ENCODE measurements at places on chromosomes 1 and 21.

DNA sequence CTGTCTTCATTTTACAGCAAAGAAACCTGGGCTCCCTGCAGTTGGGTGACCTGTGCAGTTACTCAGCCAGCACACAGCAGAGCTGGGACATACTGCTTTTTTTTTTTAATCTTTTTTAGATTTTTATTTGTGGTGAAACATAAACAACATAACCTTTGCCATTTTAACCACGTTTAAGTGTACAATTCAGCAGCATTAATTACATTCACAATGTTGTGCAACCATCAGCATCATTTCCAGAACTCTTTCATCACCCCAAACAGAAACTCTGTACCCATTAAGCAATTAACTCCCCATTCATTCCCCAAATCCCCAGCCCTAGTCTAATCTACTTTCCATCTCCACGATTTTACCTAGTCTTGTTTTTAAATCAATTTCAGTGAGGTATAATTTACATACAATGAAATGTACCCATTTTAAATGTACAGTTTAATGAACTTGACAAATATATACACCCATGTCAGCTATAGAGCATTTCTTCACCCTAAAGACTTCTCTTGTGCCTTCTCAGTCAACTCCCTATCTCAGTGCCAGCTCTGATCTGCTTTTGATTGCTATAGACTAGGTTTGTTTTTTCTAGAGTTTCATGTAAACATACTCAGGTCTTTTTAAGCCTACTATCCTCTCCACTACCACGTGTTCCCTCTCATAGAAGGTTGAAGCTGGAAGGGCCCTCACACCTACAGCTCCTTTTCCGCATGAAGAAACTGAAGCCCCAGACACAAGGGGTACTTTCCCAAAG lies 37.8 kb upstream of the C8B start:
- no peaks in the 10 kb centered on the region for H3K4me1 ChIP-seq
- no peak for DNase-seq
- H3K27me3 ChIP-seq = no peaks in the 10 kb centered on the region
- no peaks in the 10 kb centered on the region for H3K36me3 ChIP-seq

DNA sequence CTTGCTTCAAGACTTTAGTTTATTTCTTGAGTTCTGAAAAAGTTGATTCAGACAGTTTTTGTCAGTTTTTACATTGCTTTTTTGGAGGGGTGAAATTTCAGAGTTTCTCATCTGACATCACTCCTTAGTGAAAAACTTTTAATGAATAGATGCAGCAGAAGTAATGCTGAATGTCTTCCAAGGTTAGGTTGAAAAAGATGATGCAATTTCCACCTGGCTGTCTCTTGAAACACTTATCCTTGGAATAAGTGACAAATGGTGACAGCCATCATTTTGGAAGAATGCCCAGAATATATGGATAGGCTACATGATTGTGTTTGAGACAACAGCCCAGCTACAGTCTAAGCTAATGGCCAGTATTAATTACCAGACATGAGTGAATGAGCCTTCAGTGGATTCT lies 140.8 kb downstream of the ZNF644 start:
- no peaks in the 10 kb centered on the region for H3K4me1 ChIP-seq
- no peak for DNase-seq
- H3K27ac ChIP-seq = no peak overlapping the region

- DNase-seq = no peak
- no peak overlapping the region for H3K4me3 ChIP-seq
- H3K27me3 ChIP-seq = peaks cover 16% of the 10 kb centered on the region
- no peak overlapping the region for H3K27ac ChIP-seq
- H3K36me3 ChIP-seq = no peaks in the 10 kb centered on the region
These were observed 69.0 kb downstream of the VWA5B1 start for GRCh38 chr1:20359451-20360330.

- no peak overlapping the region for H3K4me3 ChIP-seq
- no peak overlapping the region for H3K27ac ChIP-seq
- H3K36me3 ChIP-seq = no peaks in the 10 kb centered on the region
- DNase-seq = peak; percentile 13
These were observed 390.6 kb downstream of the KCTD3 start for GRCh38 chr1:215957663-215958062.

DNA sequence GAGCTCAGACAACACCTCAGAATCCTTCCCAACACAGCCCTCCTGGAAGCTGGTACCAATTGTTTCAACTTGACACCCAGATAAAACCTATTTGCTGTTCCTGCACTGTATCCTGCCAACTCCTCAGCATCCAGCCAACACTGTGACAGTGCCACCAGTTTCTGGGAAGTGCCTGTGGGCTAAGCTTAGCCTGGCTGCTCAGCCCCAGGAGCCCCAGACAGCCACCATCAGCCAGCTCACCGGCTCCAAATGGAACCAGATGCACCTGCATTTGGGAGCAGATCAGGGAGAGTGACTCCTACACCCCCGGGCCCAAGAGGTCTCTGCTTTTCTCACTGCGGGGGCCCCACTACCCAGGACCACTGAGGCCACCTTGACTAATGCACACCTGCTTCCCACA lies 24.9 kb downstream of the KCNN3 start:
- H3K27me3 ChIP-seq = peaks cover 24% of the 10 kb centered on the region
- H3K4me3 ChIP-seq = no peak overlapping the region
- no peak for DNase-seq
- no peaks in the 10 kb centered on the region for H3K4me1 ChIP-seq

- H3K27me3 ChIP-seq = no peaks in the 10 kb centered on the region
- H3K4me1 ChIP-seq = peaks cover 12% of the 10 kb centered on the region
- H3K36me3 ChIP-seq = peaks cover 33% of the 10 kb centered on the region
- peak overlapping the region; percentile 60 for H3K27ac ChIP-seq
These were observed 9.7 kb downstream of the SERINC2 start for GRCh38 chr1:31422505-31423319.

DNA sequence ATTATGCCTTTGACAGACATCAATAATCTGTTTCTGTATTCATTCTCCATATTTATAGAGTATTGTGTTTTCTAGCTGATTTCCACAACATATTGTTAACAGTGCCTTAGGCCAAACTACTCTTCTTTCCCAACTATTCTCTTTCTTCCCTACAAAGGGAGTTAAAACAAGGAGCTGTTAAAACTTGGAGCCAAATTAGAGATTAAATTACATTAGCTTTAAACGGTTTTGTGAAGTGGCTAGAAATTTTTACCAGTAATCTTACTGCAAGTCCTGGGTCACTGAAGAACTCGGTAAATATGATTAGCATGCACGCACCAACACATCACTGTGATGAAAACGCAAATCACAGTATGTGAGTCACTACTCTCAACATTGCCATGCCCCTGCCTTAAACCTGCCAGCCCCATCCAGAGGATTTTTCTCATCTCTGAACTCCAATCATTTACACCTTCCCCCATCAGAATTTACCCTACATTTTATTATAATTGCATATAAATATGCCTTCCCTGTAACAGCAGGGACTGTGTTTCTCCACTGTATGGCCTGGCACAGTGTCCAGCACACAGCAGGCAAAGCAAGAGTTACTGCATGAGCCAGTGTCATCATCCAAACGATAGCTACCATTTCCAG lies 1.5 kb upstream of the PRDX6 start:
- H3K27ac ChIP-seq = peak overlapping the region; percentile 84
- H3K36me3 ChIP-seq = no peaks in the 10 kb centered on the region
- peaks cover 12% of the 10 kb centered on the region for H3K4me1 ChIP-seq
- peak; percentile 80 for DNase-seq

- H3K4me3 ChIP-seq = no peak overlapping the region
- no peaks in the 10 kb centered on the region for H3K4me1 ChIP-seq
- no peak overlapping the region for H3K27ac ChIP-seq
- no peaks in the 10 kb centered on the region for H3K36me3 ChIP-seq
- H3K27me3 ChIP-seq = no peaks in the 10 kb centered on the region
These were observed 660.7 kb downstream of the PTPRU start for GRCh38 chr1:29896791-29897714.

GRCh38 chr21:36717976-36718375 lies 19.1 kb downstream of the SIM2 start:
- no peak for DNase-seq
- no peak overlapping the region for H3K27ac ChIP-seq
- no peaks in the 10 kb centered on the region for H3K36me3 ChIP-seq
- no peaks in the 10 kb centered on the region for H3K4me1 ChIP-seq
- H3K4me3 ChIP-seq = no peak overlapping the region
- peaks cover 27% of the 10 kb centered on the region for H3K27me3 ChIP-seq

DNA sequence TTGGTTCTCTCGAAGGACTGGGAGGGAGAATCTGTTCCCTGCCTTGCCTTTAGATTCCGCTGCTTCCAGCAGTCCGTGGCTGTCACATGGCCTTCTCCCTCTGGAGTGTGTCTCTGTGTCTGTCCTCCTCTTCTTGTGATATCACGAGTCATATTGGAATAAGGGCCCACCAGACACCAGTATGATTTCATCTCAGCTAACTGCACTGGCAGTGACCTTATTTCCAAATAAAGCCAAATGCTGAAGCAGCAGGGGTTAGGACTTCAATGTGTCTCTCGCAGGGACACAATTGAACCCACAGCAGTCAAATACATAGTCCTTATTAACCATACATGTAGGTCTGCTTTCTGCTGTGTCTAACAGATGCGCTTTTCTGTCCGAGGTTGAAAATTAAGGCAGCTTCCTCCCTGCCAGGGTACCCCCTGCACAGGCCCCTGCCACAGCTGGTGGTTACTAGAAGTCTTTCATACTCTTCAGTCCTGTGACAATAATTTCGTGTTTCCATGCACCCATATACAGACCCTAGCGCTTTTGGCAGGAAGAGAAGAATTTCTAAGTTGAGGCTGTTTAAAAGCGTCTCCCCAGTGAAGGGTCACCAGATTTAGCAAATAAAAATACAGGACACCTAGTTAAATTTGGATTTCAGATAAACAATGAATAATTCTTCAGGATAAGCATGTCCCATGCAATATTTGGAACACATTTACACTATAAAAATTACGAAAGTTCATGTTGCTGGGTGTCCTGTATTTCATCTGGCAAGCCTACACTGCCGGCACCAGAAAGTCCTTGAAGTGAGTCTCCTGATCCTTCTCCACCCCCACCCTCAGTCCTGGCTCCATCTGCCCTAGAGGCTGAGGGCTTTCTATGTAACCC lies 182.1 kb downstream of the ETS2 start:
- peaks cover 54% of the 10 kb centered on the region for H3K4me1 ChIP-seq
- no peaks in the 10 kb centered on the region for H3K27me3 ChIP-seq
- H3K36me3 ChIP-seq = no peaks in the 10 kb centered on the region
- H3K27ac ChIP-seq = no peak overlapping the region

DNA sequence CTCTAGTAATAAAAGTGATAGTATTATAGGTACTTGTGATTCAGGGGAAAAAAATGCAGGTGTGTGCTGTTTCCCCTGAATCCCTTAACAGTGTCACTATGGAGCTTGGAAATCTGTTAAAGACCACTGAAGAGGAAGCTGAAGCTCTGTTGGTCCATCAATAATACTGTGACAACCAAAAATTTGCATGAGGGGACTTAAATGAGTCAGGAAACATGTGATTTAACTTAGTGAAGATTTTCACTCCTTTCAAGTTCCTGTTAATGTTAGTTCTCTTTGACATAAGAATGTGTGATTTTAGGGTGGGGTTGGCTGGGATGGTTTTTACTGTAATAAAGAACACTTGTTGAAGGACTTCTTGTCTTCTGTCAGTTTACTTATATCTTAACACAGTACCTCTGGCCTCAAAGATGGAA lies 32.0 kb downstream of the VANGL2 start:
- H3K4me1 ChIP-seq = no peaks in the 10 kb centered on the region
- no peak for DNase-seq

GRCh38 chr1:166876540-166876838 lies 425 bp upstream of the TADA1 start:
- H3K36me3 ChIP-seq = peaks cover 2% of the 10 kb centered on the region
- no peaks in the 10 kb centered on the region for H3K27me3 ChIP-seq
- no peaks in the 10 kb centered on the region for H3K4me1 ChIP-seq
- H3K27ac ChIP-seq = no peak overlapping the region
- DNase-seq = no peak
- peak overlapping the region; percentile 66 for H3K4me3 ChIP-seq

GRCh38 chr21:36186506-36187399 lies 30.1 kb downstream of the DOP1B start:
- H3K27me3 ChIP-seq = no peaks in the 10 kb centered on the region
- no peak overlapping the region for H3K27ac ChIP-seq
- no peaks in the 10 kb centered on the region for H3K4me1 ChIP-seq
- no peak overlapping the region for H3K4me3 ChIP-seq
- no peaks in the 10 kb centered on the region for H3K36me3 ChIP-seq

- H3K27ac ChIP-seq = no peak overlapping the region
- H3K27me3 ChIP-seq = no peaks in the 10 kb centered on the region
- no peak overlapping the region for H3K4me3 ChIP-seq
- DNase-seq = no peak
- H3K36me3 ChIP-seq = no peaks in the 10 kb centered on the region
These were observed 489 bp downstream of the ACOT11 start for GRCh38 chr1:54548389-54549044.

DNA sequence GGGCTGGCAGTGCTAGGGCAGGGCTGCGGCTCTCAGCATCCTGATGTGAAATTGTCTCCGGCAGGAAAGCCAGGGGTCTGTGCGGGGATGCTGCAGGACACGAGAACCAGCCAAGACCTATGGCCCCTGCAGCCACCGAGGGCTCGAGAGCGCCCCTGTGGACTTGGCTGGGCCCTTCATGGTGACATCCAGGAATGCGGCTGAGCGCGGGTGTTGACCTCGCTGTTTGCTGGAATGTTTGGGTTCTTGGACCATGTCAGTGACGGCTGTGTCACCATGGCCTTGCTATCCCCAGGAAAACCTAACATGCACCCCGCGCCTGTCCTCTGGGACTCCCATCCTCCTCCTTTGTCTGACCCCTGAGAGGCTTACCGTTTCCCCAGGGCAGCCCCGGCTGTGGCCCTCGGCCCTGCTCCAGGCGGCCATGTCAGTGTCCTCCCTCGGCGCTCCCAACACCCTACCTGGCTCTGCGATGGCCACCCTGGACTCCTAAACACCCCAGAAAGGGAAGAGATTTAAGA lies 14.3 kb upstream of the C1orf174 start:
- no peak overlapping the region for H3K27ac ChIP-seq
- DNase-seq = no peak
- no peaks in the 10 kb centered on the region for H3K4me1 ChIP-seq
- H3K27me3 ChIP-seq = no peaks in the 10 kb centered on the region
- H3K4me3 ChIP-seq = no peak overlapping the region

DNA sequence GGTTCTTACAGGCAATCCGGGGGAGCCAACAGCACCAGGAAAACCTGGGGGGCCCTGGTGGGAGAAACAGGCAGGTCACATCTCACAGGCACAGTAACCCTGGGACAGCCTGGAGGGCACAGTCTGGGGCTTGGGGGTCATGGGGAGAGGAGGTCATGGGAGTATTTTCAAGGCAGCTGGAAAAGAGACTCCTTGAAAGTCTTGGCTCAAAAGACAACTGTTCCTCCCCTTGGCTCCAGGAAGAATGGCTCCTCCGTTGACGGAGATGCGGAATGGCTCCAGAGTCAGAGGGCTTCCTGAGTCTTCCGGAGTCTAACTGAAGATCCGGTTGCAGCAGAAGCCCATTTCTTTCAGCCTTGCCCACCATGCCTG lies 25.9 kb upstream of the PEF1 start:
- no peak overlapping the region for H3K27ac ChIP-seq
- peaks cover 12% of the 10 kb centered on the region for H3K4me1 ChIP-seq
- H3K4me3 ChIP-seq = no peak overlapping the region
- peaks cover 24% of the 10 kb centered on the region for H3K36me3 ChIP-seq

Data from fibroblast of lung (primary cell).